MCF 10A (cell line): ENCODE measurements at places on chromosomes 4 and X. TPM values are rescaled to one million over a fixed set of nuclear protein-coding genes. Genes with fewer than 3 reads are reported as not detected.

Gene GPC3
- 0.32 and 0.37 TPM in 2 replicates for total RNA-seq

Gene TLR10
- not detected in 2 replicates for total RNA-seq

DNA sequence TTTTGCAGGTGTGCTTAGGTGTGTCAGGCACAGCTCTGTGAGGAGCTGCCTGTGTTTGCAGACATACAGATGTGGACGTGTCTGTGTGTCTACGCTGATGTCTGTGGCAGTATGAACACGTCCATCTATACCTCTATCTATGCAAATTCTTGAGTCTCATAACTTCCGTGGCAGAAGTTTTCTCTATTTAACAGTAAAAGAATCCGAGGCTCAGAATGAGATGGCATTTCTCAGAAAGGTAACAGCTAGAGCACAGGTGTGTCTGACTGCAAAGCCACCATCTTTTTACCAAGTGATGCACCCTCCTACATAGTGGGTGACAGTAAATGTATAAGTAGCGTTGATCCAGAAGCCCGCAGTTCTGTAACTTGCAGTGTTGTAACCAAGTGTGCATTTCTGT lies 39.9 kb upstream of the CYP4V2 start:
- H3K27me3 ChIP-seq = no peaks in the 10 kb centered on the region
- H3K36me3 ChIP-seq = no peaks in the 10 kb centered on the region
- H3K4me1 ChIP-seq = peaks cover 6% of the 10 kb centered on the region
- no peak for DNase-seq

GRCh38 chr4:82594456-82594855 lies 32.7 kb upstream of the TMEM150C start:
- no peak overlapping the region for H3K27ac ChIP-seq
- H3K36me3 ChIP-seq = no peaks in the 10 kb centered on the region
- H3K27me3 ChIP-seq = peaks cover 33% of the 10 kb centered on the region
- no peak overlapping the region for H3K4me3 ChIP-seq

DNA sequence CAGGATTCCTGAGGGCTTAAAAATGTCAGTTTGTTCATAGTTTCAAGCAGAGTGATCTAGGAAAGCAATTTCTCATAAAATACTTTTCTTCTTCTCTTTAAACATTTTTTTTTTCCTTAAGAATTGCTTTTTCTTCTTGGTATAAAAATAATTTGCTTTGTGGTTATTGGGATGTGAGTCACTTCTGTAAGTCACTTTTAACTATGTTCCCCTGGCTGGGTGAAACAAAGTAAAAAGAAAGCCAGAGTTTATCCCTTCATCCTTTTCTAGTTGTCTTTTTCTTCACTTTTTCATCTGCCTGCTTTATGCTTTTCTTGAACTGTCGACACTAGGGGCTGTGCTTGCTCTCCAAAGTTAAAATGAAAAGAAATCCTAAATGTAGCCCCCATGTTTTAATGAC lies 33.5 kb downstream of the ARSJ start:
- no peak overlapping the region for H3K4me3 ChIP-seq
- H3K27ac ChIP-seq = peak overlapping the region; percentile 80
- no peak for DNase-seq
- no peaks in the 10 kb centered on the region for H3K36me3 ChIP-seq
- peaks cover 36% of the 10 kb centered on the region for H3K4me1 ChIP-seq

DNA sequence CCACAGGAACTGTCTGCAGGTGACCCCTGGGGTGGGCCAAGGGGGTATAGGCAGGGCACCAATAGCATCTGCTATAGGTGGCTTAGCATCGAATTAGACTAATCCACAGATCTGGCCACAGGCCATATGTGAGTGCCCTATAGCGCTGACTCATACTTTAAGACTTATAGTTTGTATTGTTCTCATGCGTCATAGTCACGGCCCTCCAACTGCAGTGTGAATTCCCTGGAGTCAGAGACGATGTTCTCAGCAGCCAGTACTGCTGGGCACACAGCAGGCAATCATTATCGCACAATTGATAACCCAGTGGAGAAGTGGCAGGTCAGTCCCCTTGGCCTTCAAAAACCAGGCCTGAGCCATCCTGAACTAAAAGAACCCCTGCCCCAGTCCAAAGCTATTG lies 58.1 kb downstream of the ADGRG2 start:
- H3K4me1 ChIP-seq = no peaks in the 10 kb centered on the region
- DNase-seq = peak; percentile 82
- no peaks in the 10 kb centered on the region for H3K36me3 ChIP-seq

DNA sequence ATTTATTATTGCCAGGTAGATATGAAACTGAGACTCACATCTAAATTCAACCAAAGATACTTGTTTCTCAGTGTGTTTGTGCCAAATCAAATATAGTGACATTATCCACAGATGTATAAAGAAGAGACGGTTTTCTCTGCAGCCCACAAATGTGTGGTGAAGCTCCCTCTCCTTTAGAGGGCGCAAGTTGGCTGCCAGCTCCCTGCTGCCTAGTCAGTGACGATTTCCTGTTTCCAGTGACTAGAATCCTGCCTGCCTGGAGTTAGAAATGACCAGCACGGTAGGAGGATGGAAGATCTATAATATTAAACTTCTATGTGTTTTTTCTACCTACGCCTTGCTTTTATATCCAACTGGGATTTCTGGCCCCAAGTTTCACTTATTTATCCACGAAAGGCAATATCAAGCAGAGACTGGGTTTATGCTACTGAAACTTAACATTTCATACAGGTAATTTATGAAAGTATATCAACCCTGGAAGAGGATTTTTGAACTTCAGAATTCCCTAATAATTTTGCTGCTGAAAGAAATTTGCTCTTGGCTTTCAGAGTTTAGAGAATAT lies 1793.7 kb upstream of the TENM3 start:
- DNase-seq = peak; percentile 77
- no peaks in the 10 kb centered on the region for H3K36me3 ChIP-seq
- H3K4me1 ChIP-seq = no peaks in the 10 kb centered on the region
- no peak overlapping the region for H3K27ac ChIP-seq

Gene SLC6A14
- 0.44 TPM in 1 of 2 replicates, not detected in the other for total RNA-seq

DNA sequence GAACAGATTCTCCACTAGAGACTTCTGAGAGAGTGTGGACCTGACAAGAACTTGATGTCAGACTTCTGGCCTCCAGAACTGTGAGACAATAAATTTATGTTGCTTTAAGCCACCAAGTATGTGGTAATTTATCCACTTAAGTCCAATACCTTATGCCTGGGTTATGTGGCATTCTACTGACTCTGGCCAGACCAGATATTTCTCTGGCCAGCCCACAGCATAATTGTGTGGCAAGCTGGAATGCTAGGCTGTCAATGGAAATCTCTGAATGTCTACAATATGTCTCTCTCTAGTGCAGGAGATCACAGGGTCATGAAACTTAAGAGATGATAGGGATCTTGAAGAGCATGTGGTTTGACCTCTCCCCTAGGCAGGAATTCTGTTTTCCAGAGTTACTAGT lies 251.0 kb downstream of the ZNF674 start:
- H3K36me3 ChIP-seq = no peaks in the 10 kb centered on the region
- DNase-seq = no peak
- no peak overlapping the region for H3K4me3 ChIP-seq
- no peak overlapping the region for H3K27ac ChIP-seq
- no peaks in the 10 kb centered on the region for H3K4me1 ChIP-seq

GRCh38 chrX:22541926-22542325 lies 269.2 kb downstream of the CBLL2 start:
- H3K4me1 ChIP-seq = peaks cover 6% of the 10 kb centered on the region
- no peaks in the 10 kb centered on the region for H3K36me3 ChIP-seq
- H3K4me3 ChIP-seq = no peak overlapping the region
- peaks cover 62% of the 10 kb centered on the region for H3K27me3 ChIP-seq
- H3K27ac ChIP-seq = no peak overlapping the region

- no peaks in the 10 kb centered on the region for H3K27me3 ChIP-seq
- H3K4me3 ChIP-seq = no peak overlapping the region
- DNase-seq = no peak
These were observed 305.7 kb downstream of the PDGFC start for GRCh38 chr4:156665780-156666366.

GRCh38 chr4:138299881-138300280 lies 57.7 kb upstream of the SLC7A11 start:
- H3K27ac ChIP-seq = no peak overlapping the region
- no peak for DNase-seq
- no peaks in the 10 kb centered on the region for H3K4me1 ChIP-seq
- no peaks in the 10 kb centered on the region for H3K36me3 ChIP-seq
- no peaks in the 10 kb centered on the region for H3K27me3 ChIP-seq

- H3K4me1 ChIP-seq = peaks cover 21% of the 10 kb centered on the region
- H3K27ac ChIP-seq = peak overlapping the region; percentile 21
- H3K27me3 ChIP-seq = peaks cover 56% of the 10 kb centered on the region
- no peak for DNase-seq
- H3K4me3 ChIP-seq = no peak overlapping the region
These were observed 129.1 kb downstream of the COL4A6 start for GRCh38 chrX:108309144-108309543.

- H3K27me3 ChIP-seq = no peaks in the 10 kb centered on the region
- DNase-seq = peak; percentile 62
- no peak overlapping the region for H3K4me3 ChIP-seq
- H3K4me1 ChIP-seq = no peaks in the 10 kb centered on the region
- no peak overlapping the region for H3K27ac ChIP-seq
- no peaks in the 10 kb centered on the region for H3K36me3 ChIP-seq
These were observed 44.7 kb upstream of the FGF13 start for GRCh38 chrX:138756234-138756633.

GRCh38 chr4:131302108-131302507 lies 1847.0 kb upstream of the PCDH10 start:
- H3K4me3 ChIP-seq = no peak overlapping the region
- no peak for DNase-seq
- no peaks in the 10 kb centered on the region for H3K36me3 ChIP-seq
- H3K27me3 ChIP-seq = no peaks in the 10 kb centered on the region

DNA sequence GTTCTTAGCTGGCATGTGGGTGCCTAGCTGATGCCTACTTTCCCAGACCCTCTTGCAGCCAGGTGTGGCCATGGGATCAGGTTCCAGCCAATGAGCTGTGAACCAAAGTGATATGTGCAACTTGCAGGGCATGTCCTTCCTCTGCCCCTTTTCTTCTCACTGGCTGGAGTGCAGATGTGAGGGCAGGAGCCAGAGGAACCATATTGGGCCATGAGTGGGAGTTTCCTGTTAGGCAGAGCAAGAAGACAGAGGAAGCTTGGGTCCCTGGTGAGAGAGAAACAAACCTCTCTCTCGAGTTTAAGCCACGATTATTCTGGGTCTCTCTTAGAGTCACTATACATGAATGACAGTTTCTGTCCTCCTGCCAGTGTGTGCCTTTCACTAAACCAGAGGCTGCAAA lies 120.4 kb upstream of the STX18 start:
- DNase-seq = no peak
- no peaks in the 10 kb centered on the region for H3K27me3 ChIP-seq
- H3K4me1 ChIP-seq = peaks cover 18% of the 10 kb centered on the region
- no peak overlapping the region for H3K4me3 ChIP-seq
- peaks cover 11% of the 10 kb centered on the region for H3K36me3 ChIP-seq
- no peak overlapping the region for H3K27ac ChIP-seq

DNA sequence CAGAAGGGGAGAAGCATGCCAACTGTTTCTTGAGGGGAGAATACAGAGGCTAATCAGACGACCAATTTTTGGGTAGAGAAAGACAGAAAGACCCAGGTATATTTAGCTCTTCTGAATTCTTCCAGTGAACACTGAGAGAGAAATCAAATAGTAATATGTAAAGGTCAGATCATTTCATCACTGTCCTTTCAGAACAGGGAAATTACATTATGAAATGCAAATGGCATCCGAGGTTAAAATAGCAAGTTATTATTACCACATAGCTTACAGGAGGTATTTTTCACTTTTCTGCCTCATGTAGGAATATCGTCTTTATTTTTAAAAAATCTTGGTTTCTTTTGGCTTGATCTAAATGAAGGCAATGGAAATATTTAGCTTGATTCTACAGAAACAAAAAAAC lies 18.0 kb downstream of the GABRB1 start:
- DNase-seq = no peak
- no peaks in the 10 kb centered on the region for H3K4me1 ChIP-seq
- no peaks in the 10 kb centered on the region for H3K36me3 ChIP-seq
- H3K27me3 ChIP-seq = peaks cover 90% of the 10 kb centered on the region
- no peak overlapping the region for H3K27ac ChIP-seq

DNA sequence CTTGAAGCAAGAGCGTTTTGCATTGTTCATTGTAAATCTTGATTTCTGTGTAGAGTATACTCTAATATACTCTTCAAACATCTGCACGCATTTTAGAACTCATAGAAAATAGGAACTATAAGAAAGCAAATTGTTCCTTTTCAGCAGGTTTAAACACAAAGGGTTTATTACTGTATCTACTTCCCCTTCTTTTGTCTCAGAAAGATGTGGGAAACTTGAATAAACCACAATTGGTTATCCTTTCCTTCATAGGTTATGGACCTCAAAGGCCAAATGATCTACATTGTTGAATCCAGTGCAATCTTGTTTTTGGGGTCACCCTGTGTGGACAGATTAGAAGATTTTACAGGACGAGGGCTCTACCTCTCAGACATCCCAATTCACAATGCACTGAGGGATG lies 46.0 kb upstream of the GUCY1B1 start:
- no peak overlapping the region for H3K27ac ChIP-seq
- H3K27me3 ChIP-seq = no peaks in the 10 kb centered on the region
- H3K4me3 ChIP-seq = no peak overlapping the region
- H3K4me1 ChIP-seq = no peaks in the 10 kb centered on the region
- no peaks in the 10 kb centered on the region for H3K36me3 ChIP-seq

DNA sequence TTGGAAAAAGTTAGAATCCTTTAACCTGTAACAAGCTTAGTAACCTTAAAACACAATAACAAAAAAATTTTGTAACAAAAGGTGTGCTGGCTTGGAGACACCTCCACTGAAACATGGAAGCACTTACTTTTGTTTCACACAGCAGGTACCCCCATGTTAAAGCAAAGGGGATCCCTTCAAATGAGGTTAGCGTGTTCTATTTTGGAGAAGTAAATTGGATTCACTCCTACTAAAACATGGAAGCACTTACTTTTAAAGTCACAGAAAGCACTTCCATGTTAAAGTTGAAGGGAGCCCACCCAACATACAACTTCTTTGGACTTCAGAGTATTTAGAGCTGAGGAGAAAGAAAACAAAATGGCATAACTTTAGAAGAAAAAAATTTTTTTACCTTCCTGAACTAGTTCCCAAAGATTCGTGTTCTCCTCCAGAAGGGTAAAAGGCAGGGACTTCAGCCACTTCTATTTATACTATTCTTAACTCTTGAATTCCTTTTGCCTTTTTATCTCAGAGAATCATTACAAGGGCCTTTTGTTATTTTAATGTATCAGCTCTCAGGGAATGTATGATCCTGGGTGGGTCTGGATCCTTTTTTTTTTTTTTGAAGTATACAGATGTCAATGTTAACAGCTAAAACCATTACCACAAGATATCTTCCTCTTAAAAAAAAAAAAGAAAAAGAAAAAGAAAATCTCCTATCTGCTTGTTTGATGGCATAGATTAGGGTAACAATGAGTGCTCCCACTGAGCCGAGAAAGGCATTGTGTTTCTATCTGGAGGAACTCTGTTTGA lies 11.5 kb downstream of the LARP7 start:
- H3K27ac ChIP-seq = no peak overlapping the region
- H3K4me3 ChIP-seq = no peak overlapping the region
- H3K27me3 ChIP-seq = no peaks in the 10 kb centered on the region
- H3K36me3 ChIP-seq = peaks cover 64% of the 10 kb centered on the region
- no peak for DNase-seq

Gene CSAG3
- not detected in 2 replicates for total RNA-seq

- H3K4me3 ChIP-seq = no peak overlapping the region
- H3K27me3 ChIP-seq = no peaks in the 10 kb centered on the region
- no peak overlapping the region for H3K27ac ChIP-seq
- DNase-seq = peak; percentile 47
- H3K36me3 ChIP-seq = peaks cover 6% of the 10 kb centered on the region
These were observed 195.0 kb upstream of the HS3ST1 start for GRCh38 chr4:11623726-11624037.
